ENCODE measurements at places on chromosomes 16 and 17.
A peak's percentile ranks its signal among the peaks of the same experiment; 100 is the strongest.

DNA sequence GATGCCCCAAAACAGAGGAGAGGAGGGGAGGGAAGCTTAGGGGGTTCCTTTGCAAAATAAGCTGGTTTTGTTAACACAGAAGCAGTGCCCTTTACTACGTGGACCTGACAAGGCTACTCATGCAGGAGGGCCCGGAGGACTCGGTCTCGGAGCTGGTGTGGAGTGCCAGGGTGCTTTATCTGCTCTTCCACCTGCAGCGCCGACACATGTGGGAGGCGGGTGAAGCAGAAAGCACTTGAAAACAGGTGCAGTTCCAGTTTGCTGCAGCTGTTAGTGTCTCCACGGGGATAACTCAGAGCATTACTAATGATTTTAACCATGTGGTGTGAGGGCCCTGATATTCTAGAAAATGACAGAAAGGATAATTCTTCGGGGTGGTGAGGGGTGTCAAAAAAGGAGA lies 35.0 kb upstream of the MNT start:
- DNase-seq = no peak

- DNase-seq = no peak
Observed at GRCh38 chr17:15278924-15279477, 13.9 kb upstream of the PMP22 start.

GRCh38 chr17:56592487-56593085 lies 913 bp upstream of the NOG start:
- peak; percentile 22 for DNase-seq

DNA sequence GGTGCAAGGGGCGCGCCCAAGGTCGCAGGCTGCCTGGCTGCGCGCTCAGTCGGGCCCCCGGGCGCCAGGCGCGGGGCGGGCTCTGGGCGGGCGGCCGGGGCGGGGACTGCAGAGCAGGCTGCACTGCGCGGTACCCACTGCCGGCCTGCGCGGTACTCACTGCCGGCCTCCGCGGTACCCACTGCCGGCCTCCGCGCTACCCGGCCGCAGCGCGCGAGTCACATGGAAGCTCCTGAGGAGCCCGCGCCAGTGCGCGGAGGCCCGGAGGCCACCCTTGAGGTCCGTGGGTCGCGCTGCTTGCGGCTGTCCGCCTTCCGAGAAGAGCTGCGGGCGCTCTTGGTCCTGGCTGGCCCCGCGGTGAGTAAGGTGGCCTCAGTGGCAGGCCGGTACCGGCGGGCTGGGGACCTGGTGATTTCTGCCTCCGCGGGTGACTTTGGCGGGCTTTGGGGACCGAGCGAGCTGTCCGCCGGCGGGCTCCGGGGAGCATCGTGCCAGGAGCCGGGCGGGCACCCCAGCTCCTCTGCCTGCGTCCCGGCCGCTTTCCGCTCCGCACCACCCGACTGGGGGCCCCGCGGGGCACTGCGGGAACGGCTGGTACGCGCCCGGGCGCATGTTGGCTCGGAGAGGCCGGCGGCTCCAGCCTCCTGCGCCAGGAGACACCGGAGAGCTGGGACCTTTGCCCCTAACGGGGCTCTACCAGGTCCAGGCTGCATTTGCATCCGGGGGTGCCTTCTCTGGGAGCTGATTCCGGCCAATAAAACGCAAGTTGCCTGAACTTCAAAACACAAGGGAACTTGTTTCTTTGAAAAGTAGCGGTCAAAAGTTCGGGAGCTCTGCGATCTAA lies at the start of gene SLC47A1:
TSS of gene SLC47A1 (plus strand) at position 137 of the 844 bp plus-strand sequence. CDS start at position 223, 86 bp downstream.
- DNase-seq = no peak

DNA sequence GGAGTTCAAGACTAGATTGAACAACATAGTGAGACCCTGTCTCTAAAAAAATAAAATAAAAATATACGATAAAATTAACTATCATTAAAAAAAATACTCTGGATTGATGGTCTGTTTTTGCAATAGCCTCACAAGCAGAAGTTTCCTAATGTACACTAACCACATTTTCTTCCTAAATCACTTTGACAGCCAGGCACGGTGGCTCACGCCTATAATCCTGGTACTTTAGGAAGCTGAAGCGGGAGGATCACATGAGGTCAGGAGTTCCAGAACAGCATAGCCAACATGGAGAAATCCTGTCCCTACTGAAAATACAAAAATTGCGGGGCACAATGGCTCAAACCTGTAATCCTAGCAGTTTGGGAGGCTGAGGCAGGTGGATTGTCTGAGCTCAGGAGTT lies 64.7 kb downstream of the HELZ start:
- no peak for DNase-seq

DNA sequence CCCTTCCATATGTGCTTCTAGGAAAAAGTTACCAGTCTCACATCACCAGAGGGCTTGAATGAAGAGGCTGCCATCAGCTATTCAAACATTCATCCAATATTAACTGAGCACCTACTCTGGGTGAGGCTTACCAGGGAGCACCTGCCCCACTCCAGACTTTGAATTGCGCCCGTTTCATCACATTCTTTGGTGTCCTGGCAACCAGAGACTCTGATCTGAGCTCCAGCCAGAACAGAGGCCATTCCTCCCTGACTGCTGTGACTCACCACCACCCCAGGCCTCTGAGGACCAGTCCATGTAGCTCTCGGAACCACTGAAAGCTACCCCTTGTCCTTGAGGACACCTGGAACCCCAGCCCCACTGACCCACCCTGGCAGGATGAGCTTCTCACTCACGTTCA lies at the start of gene C16orf96:
TSS of gene C16orf96 (plus strand) at position 229 of the 400 bp plus-strand sequence. CDS start at position 379, 150 bp downstream.
- DNase-seq = no peak

DNA sequence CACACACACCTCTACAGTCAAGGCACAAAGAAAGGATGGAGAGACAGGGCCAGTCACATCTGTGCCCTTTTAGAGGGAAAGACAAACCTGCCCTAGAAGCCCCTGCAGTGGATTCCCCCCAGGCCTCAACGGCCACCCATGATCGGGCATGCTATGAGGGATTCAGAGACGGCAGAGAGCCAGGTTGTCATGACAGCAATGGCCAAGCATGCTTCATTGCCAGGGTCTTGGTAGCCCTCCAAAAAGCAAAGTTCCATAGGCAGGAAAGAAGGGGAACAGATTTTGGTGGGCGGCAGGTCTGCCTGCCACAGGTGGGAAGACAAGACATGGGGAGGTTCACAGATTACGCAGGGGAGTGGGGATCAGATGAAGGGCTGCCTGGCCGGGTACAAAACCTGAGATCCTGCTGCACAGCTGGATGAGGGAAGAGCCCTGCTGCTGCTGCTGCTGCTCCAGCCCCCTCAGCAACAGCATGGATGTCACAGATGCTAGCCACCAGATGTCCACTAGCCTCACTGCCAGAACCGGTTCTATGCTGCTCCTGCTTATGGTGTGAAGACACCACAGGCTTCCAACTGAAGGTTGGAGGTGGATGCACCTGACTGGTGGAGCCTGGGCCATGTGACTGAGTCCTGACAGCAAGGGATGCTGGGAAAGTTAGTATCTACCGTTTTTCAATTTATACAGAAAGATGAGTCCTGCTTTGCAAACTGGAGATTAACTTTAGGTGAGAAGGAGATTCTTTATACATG lies 17.8 kb downstream of the ACTG1 start:
- no peak for DNase-seq

- no peak for DNase-seq
Observed at GRCh38 chr17:47618410-47618809, 31.3 kb upstream of the KPNB1 start.

- no peak for DNase-seq
Observed at GRCh38 chr17:54680410-54680809, 220.2 kb upstream of the TOM1L1 start.

DNA sequence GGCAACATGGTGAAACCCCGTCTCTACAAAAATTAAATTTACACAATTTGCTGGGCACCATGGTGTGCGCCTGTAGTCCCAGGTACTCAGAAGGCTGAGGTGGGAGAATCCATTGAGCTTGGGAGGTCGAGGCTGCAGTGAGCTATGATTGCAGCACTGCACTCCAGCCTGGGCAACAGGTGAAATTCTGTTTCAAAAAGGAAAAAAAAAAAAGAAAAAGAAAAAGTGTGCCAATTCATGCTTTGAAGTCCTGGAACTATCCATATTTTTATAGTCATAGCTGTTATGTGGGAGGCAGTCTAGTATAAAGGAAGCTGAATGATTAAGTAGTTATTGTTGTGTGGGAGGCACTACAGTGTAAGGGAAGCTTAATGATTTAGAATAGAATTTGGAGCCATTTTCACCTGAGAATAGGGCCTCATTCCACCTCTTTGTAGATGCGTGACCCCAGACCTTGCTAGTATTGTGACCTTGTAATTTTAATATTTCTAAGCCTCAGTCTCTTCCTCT lies 31.6 kb downstream of the IQCK start:
- DNase-seq = no peak

DNA sequence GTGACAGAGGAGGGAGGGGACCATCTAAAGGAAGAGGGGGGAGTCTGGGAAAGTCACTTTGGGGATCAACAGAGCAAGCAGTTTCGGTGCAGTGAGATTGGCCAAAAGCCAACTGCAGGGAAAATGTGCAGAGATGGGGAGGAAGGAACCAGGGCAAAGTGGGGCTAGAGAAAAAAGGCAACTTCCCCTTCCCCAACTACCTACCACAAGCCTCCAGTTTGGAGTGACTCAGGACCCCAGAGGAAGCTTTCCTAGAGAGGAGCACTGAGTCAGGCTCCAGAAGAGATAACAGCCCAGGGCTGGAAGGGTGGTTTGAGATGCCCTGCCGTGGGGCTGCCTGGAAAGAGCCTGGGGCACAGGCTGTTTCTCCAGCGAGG lies 6.9 kb upstream of the CD300LD start:
- no peak for DNase-seq

- no peak for DNase-seq
Observed at GRCh38 chr16:54487933-54488332, 201.3 kb upstream of the IRX3 start.

GRCh38 chr17:17109256-17109655 lies 67.0 kb downstream of the MPRIP start:
- DNase-seq = no peak

DNA sequence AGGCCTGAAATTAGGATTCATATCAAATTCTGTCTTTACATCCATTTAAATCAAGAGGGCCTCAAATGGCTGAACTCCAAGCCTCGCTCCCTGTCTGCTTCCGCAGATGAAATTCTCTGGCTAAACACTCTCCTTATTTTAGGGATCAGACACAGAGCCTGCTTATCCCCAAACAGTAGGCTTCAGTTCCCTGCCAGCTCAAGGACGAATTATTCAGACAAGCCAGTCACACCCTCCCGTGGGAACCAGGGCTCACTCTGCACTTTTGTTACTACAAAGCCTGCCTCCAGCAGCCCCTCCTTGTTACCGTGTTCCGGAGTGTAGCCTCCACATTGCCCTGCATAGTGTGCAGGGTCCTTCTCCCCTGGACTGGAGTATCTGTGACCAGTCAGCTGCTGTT lies 46.6 kb upstream of the LCMT1 start:
- DNase-seq = no peak

DNA sequence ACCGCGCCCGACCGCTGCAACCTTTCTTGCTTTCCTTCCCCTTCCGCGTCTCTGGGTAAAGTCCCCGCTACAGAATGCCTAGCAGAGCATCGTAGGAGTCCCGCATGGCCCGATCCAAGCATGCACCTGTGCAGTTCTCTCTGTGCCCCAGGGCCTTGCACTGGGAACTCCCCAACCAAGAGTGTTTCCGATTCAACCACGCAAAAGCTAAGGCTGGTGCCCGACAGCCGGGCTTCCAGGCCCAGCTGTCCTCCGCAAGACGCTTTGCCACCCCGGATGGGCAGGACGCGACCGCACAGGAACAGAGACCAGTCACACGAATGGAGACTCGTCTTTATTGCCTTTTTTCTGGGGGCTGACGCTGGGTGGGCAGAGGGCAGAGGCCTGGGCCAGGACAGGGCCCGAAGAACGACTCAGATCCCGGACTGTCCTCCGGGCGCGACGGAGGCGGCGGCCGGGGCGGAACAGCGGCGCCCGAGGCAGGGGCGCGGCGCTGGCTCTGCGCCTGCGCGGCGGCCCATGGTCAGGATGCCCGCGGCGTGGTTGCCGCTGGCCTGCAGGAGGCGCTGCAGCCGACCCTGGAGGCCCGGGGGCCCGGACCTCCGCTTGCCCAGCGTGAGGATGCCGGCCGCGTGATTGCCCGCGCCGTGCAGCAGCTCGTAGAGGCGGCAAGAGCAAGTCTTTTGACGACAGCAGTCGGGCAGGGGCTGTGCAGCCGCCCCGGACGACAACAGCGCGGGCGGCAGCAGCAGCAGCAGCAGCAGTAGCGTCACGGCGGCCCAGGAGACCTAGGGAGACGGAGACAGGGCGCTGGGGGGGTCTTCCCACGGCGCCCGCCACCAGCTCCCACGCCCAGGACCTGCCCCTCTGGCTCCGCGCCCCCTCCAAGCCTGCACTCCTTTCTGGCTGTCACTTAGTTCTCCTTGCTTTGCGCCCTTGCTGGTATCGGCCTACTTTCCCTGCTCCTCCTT lies 1.2 kb downstream of the HCRT start:
- DNase-seq = peak; percentile 65

DNA sequence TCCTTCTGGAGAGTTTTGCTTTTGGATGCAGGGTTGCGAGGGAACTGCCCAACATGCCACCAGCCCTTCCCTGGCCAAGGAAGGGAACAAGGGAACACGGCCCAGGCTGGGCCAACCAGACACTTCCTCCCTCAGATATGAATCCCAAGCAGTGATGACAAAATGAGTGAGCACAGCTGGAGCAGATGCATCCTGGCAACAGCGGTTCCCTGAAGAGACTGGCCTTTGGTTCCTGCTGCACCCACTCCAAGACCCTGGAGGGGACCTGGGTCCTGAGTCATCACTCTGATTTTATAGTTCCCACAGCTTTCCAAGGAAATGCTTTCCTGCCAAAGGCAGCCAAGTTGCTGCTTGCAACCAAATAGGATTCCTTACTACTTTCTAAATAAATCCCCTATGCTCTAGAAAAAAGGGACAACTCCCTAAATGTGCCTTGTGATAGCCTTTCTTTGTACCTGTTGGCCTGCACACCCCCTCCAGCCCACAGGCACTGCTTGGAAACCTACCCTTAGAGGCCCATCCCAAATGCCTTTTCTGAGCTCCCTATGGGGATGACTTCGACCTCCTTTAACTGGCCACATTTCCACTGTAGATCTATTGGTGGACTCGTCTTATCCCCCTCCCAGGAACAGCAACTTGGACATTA lies 5.3 kb downstream of the ST3GAL2 start:
- DNase-seq = no peak

DNA sequence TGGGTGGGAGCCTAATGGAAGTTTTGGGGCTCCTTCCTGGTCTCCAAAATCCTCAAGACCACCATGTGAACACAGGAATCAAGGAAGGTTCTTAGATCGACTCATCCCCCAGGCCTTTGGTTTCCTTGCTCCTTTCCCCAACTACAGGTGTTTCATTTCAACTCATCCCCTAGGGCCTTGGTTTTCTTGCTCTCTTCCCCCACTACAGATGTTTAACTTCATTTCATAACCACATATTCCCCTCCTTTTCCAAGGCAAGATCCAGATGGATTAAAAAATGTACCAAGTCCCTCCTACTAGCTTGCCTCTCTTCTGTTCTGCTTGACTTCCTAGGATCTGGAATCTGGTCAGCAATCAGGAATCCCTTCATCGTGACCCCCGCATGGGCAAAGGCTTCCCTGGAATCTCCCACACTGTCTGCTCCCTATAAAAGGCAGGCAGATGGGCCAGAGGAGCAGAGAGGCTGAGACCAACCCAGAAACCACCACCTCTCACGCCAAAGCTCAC lies at the start of gene CCL11:
TSS of gene CCL11 (plus strand) at position 457 of the 507 bp plus-strand sequence. CDS start 67 bp downstream, outside the sequence.
- DNase-seq = no peak

Data from CD4-positive, alpha-beta T cell treated with Interleukin-4 for 4 hours (primary cell).